ENCODE measurements at places on chromosomes 6 and 20.

GRCh38 chr6:210104-210456 lies 82.2 kb upstream of the DUSP22 start:
- DNase-seq, result no peak

GRCh38 chr6:121335087-121336008 lies 1.1 kb upstream of the TBC1D32 start:
- peak; percentile 34 for DNase-seq

DNA sequence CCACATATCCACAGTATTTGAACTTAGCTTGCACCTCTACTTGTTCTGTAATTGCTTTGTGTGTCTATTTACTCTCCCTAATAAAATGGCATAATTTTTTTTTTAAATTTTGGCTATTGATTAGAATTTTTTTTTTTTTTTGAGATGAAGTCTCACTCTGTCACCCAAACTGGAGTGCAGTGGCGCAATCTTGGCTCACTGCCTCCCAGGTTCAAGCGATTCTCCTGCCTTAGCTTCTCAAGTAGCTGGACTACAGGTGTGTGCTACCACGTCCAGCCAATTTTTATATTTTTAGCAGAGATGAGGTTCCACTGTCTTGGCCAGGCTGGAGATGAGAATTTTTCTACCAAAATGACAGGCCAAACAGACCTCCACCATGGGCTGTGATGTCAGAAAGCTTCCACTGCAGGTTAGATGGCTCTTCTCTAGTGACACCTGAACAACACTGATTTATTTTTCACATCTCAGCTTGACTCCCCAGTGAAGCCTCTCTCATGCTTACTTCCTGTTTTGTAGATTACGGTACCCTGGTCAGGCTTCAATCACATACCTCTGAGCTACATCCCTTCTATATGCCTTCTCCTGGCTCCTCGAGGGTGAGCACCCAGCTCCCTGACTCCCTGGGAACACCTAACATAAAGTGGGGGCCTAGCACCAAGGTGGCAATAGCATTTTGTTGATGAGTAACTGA lies 112.8 kb downstream of the ARHGAP18 start:
- DNase-seq, result no peak

DNA sequence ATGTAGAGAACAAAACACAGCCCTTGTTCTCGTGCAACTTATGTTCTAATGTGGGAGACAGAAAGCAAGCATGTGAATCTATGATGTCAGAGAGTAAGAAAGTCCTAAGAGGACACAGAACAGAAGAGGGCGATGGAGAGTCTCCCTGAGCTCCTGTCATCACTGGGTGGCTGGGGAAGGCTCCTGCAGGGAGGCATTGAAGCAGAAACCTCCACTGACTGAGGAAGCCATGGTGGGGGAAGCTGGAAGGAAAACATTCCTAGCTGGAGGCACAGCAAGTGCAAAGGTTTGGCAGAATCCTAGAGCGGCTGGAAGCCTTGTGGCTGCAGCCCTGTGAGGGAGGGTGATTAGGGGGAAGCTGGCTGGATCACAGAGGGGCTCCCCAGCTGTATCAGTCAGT lies 248.0 kb downstream of the CDH26 start:
- DNase-seq, result peak; percentile 58

- DNase-seq, result no peak
These were observed 652.3 kb upstream of the FLRT3 start for GRCh38 chr20:14989535-14990290.

DNA sequence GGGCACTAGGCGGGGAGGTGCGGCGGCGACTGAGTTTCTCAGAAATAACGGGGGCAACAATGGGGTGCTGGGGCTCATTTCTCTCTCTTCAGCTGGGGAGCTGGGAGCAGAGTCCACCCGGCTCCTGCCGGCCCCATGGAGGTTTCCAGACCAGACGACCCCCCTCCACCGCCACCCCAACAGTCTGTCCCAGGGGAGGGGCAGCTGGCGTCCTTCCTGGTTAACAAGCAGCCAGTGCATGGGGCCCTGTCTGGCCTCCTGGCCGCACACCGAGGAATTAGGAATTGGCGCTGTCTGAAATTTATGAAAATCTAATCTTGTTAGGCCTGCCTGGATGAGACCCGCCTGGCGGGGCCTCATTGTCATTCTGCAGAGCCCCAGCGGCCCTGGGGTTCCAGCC lies 42.4 kb downstream of the PMEPA1 start:
- no peak for DNase-seq

DNA sequence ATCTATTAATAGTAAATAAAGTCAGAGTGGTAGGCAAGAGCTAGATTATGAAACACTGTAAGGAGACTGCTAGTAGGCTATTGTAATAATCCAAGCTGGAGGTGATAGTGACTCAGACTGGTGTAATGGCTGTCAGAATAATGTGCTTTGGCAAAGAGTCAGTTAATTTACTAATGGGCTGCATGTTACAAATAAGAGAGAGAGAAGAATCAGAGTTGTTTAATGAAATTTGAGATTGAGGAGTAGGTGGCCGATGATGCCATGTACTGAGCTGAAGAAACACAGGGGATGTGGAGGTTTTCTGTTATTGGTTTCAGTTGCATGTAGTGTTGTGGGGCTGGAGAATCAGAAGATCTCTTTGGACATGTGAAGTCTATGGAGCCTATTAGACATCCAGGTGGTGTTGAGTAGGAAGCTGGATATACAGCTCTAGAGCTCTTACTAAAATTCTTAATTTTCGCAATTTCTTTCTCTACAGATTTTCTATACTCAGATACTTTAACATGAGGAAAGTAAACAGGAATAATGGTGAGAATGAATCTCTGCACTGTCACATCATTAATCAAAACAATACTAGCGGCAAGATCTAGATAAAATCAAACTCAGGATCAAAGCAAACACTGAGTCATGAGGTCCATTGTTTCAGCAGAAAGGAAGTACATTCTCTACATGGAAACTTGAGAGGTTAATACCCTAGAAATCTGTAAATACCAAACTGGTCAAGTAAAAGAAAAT lies 167.7 kb downstream of the SIM1 start:
- DNase-seq, result peak; percentile 93

- no peak for DNase-seq
These were observed 33.0 kb downstream of the RRBP1 start for GRCh38 chr20:17648791-17649730.

GRCh38 chr6:13508711-13509705 lies 21.6 kb upstream of the GFOD1 start:
- DNase-seq, result peak; percentile 87

- no peak for DNase-seq
These were observed 555 bp upstream of the ZBTB46 start for GRCh38 chr20:63831646-63831992.

DNA sequence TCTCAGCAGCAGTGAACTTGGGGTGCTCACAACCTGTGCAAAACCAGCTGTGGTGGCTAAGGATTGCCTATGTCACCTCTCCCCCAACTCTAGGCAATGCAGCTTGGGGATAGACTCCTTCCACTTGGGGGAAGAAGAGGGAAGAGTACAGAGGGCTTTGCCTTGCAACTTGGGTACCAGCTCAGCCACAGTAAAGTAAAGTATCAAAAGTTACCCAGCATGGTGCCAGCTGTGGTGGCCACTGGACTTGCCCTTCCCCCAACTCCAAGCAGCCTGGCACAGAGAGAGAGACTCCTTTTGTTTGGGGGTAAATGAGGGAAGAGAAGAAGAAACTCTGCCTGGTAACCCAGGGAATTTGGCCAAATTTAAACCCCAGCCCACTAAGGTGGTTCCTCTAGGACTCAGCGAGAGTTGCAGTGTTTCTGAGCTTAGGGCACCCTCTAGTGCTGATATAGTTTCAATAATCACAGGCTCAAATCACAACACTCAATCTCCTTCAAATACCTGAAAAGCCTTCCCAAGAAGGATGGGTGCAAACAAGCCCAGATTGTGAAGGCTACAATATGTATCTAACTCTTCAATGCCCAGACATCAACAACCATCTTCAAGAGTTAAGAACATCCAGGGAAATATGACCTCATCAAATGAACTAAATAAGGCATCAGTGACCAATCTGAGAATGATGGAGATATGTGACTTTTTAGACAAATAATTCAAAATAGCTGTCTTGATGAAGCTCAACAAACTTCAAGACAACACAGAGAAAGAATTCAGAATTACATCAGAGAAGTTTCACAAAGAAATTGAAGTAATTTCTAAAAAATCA lies 7.6 kb upstream of the DEFB129 start:
- no peak for DNase-seq

DNA sequence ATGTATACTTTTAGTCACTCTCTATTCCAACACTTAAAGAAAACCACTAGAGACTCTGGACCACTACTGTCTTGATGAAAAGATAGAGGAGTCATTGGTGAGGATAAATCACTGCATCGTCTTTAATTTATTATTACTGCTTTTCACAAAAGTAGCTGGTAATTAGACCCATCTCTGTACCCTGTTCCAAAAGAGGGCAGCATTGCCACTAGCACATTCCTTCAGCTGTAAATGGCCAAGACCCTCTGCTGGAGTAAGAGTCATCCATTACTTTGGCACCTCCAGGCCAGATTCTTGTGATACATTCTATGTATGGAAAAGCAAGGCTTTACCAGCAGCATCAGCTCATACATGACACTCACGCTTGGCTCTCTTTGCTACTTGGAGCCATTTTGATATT lies 49.5 kb upstream of the PREP start:
- DNase-seq, result no peak

GRCh38 chr6:132190097-132190814 lies 211.0 kb downstream of the MOXD1 start:
- DNase-seq, result peak; percentile 68

DNA sequence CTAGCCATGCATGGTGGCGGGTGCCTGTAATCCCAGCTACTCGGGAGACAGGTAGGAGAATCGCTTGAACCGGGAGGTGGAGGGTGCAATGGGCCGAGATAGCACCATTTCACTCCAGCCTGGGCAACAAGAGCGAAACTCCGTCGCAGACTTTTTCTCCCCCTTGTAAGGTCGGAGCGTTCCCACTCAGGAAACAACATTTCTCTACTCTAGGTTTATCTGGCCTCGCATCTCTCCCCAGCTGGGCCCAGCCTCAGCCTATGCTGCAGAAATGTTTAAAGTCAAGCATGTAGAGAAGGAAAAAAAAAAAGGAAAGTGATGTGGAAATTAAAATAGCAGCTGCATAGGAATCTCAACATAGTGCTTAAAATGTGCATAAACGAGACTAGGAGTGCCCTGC lies 172.3 kb downstream of the TRIM27 start:
- DNase-seq, result no peak

DNA sequence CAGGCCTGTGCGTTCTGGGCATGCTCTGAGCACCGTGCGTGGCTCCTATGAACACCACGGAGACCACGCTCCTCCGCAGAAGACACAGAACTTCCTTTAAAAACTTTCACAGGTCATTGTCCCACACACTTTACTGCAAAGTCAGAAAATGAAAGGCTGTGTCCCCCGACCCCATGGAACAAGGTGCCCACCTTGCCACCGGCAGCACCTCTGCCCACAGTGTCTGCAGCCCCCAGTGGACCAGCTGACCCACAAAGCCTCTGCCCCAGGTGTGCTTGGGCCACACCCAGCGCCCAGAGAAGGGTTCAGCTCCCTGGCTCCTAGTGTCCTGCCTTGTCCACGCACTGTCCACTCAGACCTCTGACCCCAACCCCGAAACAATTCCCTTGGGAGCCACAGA lies 8.7 kb downstream of the TAF4 start:
- no peak for DNase-seq

- no peak for DNase-seq
These were observed 51.9 kb downstream of the IL22RA2 start for GRCh38 chr6:137121401-137121997.

DNA sequence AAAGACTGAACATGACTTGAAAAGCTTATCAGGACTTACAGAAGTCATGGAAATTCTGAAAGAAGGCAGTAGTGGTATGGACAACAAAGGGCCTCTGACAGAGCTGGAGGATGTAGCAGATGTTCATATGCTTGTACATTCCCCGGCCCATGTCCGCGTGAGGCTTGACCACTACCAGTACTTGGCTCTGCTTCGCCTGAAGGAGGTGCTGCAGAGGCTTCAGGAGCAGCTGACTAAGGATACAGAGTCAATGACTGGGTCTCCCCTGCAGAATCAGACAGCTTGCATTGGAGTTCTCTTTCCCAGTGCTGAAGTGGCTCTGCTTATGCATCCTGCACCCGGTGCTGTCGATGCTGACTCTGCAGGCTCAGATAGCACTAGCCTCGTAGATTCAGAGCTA lies 29.2 kb downstream of the TAF11 start:
- DNase-seq, result no peak

Data from fibroblast of skin of right quadriceps (primary cell).